Inflammatory macrophage (primary cell): ENCODE measurements at places on chromosomes 16 and 17.

DNA sequence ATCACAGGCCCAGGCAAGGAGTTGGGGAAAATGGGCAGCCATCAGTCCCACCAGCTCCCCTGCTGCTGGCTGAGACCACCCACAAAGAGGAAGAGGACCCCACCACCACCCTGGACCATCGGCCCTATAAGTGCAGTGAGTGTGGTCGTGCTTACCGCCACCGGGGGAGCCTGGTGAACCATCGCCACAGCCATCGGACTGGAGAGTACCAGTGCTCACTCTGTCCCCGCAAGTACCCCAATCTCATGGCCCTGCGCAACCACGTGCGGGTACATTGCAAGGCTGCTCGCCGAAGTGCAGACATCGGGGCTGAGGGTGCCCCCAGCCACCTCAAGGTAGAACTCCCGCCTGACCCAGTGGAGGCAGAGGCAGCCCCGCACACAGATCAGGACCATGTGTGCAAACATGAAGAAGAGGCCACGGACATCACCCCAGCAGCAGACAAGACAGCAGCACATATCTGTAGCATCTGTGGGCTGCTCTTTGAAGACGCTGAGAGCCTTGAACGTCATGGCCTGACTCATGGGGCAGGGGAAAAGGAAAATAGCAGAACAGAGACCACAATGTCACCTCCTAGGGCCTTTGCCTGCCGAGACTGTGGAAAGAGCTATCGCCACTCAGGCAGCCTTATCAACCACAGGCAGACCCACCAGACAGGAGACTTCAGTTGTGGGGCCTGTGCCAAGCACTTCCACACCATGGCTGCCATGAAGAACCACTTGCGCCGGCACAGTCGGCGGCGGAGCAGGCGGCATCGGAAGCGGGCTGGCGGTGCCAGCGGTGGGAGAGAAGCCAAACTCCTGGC lies 3.6 kb downstream of the ZNF646 start:
- no peak for DNase-seq

GRCh38 chr17:5832886-5833285 lies 237.3 kb upstream of the WSCD1 start:
- no peak for DNase-seq

DNA sequence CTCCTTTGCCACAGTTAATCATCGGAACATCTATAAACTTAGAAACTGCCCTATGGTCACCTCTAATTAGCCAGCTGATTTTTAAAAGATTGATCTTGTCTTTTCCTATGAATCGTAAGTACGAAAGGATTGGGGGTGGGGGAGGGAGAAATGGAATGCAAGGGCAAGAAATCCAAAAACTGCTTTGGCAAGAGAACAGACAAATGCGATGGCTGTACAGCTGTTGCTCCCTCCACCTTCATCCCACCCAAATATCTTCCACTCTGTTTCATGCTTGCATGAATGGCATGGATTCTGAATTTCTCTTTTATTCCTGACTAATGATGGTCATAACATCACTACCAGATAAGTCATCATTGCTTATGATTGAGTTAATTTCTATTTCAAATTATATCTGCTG lies 165.7 kb downstream of the STX8 start:
- DNase-seq = no peak

GRCh38 chr17:72031219-72031884 lies 89.5 kb upstream of the SOX9 start:
- no peak for DNase-seq

- DNase-seq = no peak
Measured at GRCh38 chr17:37417852-37418251, 11.2 kb downstream of the TADA2A start.

GRCh38 chr17:59753522-59754467 lies 46.3 kb downstream of the VMP1 start:
- DNase-seq = peak; percentile 93

DNA sequence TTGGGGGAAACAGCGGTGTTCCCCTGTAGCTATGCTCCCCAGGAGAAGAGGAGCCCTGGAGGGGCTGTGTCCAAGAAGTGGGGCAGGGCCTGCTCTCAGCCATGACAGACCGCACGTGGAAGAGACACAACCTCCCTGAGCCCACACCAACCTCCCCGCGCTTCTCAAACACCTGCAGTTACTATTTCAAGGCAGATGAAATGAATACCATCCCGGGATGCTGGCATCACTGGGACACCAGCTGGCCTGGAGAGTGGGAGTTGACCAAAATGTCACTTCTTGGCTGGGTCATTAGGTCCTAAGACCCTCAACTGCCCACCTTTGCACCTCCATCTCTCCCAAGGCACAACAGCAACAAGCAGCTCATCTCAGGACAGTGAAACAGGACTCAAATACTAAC lies 32.0 kb downstream of the SPHK1 start:
- no peak for DNase-seq

GRCh38 chr16:67783353-67783725 lies 23.0 kb downstream of the RANBP10 start:
- DNase-seq = no peak

DNA sequence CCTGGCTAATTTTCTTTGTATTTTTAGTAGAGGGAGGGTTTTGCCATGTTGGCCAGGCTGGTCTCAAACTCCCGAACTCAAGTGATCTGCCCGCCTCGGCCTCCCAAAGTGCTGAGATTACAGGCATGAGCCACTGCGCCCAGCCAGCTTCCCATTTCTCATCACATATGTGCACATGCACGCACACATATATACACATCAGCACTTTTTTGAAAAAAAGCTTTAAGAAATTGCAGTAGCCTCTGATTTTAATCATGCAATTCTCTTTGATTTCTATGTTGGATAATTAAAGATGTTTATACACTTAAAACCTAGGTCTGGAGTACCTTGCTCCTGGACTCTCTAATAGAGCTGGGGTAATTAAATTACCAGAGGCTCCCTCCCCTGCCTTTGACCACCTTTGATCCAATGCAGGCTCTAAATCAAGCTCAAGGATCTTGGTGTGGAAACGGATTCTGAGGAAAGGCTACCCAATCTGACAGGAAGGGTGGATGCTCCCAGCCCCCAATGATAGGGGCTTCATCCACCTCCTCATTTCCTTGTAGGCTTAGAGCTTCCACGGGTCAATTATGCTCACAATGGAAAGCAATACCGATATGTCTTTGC lies 29.7 kb upstream of the GAN start:
- DNase-seq = no peak

DNA sequence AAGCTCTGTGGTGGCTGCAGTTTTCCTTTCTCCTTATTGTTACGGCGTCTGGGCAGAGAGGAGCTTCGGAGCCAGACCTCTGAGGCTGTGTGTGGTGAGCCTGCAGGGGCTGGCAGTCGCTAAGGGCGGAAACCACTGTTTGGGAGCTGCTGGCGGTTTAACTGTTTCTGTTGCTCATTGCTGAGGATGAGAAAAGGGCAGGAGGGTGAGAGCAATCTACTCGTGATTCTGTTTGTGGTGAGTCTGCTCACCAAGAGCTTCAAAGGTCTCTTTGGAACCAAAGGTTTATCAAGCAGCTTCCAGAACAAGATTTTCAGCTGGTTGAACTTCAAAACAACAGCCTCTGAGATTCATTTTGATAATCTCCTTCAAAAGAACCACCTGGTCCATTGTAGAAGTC lies 143.9 kb downstream of the ANKFN1 start:
- no peak for DNase-seq

DNA sequence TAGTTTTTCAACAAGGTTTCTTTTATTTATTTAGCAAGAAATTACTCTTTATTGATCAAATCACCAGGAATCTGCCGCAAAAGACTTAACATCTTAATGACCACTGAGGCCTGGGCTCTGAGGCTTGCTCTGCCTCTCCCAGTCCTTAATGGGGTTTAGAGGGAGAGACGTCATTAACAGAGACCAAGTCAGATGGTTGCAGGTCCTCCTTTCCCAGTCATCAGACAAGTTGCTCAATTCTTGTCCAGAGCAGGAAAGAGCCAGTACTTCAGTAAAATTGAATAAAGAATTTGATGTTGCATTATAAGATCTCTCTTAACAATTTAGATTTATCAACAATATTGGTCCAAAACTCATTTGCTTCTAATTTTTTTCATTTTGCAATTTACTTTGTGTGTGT lies 2.0 kb downstream of the SEPHS2 start:
- peak; percentile 58 for DNase-seq

- DNase-seq = no peak
Measured at GRCh38 chr17:44775838-44776621, 17.2 kb downstream of the ADAM11 start.

GRCh38 chr17:5683241-5683640 lies 98.9 kb upstream of the NLRP1 start:
- DNase-seq = no peak

- no peak for DNase-seq
Measured at GRCh38 chr16:51149721-51150164, 1.3 kb downstream of the SALL1 start.

DNA sequence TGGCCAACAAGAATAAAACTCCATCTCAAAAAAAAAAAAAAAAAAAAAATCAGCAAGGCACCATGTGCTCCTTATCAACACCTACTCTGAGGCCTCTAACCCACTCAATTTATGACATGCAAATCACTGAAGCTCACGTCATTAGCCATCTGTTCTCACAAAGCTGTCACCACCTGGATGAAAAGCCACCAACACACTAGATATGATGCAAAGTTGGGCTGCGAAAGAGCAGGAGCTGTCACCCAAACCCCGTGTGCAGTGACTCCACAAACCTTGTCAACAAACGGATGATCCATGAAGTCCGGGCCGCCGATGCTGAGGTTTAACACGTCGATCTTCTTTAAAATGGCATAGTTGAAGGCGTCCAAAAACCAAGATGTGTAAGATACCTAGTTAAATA lies 25.3 kb downstream of the MBTPS1 start:
- no peak for DNase-seq

- no peak for DNase-seq
Measured at GRCh38 chr17:60534010-60534555, 8.0 kb upstream of the APPBP2 start.

GRCh38 chr17:39979893-39980350 lies 685 bp upstream of the PSMD3 start:
- peak; percentile 12 for DNase-seq

DNA sequence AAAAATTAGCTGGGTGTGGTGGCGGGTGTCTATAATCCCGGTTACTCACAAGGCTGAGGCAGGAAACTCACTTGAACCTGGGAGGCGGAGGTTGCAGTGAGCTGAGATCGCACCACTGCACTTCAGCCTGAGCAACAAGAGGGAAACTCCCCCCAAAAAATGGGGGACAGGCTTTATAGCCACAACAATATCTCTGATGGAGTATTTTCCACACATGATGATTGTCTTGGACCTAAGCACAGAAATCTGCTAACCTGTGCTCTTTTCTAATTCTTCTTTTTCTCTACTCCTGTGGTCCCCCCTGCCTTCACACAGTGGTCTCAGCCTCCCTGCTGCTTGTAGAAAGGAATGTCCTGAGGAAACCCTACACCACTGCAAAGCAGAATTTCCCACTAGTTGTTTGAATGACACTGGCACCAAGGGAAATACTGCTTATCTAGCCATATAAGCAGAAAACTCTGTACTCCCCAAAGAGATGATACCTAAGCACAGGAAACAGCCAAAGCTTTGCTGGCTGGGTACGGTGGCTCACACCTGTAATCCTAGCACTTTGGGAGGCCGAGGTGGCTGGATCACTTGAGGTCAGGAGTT lies 117.6 kb downstream of the USP31 start:
- DNase-seq = no peak

- DNase-seq = peak; percentile 92
Measured at GRCh38 chr17:17935321-17936271, 36.6 kb downstream of the TOM1L2 start.

DNA sequence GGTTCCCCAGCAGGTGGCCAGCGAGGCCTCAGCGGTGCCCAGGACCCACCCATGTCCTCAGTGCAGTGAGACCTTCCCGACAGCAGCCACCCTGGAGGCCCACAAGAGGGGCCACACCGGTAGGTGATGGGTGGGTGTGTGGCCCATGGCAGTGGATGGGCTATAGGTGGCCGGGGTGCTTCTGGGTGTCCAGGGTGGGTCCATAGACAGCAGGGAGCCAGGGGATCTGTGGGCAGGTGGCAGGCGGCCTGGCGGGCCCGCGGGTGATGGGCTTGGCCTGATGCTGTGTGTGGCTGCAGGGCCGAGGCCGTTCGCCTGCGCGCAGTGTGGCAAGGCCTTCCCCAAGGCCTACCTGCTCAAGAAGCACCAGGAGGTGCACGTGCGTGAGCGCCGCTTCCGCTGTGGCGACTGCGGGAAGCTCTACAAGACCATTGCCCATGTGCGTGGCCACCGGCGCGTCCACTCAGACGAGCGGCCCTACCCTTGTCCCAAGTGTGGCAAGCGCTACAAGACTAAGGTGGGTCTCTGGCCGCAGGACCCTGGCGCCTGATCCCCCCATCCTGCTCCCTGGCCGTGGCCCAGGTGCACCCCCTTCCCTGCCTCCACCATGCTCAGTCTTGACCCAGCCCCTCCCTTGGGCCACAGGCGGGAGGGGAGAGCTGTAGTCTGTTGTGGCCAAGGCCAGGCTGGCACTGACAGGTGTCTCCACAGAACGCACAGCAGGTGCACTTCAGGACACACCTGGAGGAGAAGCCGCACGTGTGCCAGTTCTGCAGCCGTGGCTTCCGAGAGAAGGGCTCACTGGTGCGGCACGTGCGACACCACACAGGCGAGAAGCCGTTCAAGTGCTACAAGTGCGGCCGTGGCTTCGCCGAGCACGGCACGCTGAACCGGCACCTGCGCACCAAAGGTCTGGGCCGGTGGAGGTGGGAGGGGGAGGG lies 2.1 kb upstream of the DNASE1L2 start:
- no peak for DNase-seq

DNA sequence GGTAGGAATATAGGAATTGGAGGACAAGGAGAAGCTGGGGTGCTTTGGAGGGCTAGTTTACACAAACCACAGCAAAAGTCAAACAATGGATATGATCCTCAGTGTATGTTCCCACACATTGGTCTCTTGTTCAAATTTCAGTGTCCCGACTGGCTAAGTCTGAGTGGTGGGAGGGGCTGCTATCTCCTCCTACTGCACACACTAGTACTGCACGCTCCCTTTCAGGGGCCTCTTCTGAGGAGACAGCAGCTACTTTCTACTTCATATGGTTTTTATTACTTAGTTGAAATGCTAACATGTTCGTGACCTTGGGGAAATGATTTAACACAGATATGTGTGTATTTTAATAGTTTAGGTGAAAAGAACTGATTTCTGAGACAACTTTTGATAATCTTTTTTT lies 18.8 kb upstream of the KRT10 start:
- DNase-seq = no peak

DNA sequence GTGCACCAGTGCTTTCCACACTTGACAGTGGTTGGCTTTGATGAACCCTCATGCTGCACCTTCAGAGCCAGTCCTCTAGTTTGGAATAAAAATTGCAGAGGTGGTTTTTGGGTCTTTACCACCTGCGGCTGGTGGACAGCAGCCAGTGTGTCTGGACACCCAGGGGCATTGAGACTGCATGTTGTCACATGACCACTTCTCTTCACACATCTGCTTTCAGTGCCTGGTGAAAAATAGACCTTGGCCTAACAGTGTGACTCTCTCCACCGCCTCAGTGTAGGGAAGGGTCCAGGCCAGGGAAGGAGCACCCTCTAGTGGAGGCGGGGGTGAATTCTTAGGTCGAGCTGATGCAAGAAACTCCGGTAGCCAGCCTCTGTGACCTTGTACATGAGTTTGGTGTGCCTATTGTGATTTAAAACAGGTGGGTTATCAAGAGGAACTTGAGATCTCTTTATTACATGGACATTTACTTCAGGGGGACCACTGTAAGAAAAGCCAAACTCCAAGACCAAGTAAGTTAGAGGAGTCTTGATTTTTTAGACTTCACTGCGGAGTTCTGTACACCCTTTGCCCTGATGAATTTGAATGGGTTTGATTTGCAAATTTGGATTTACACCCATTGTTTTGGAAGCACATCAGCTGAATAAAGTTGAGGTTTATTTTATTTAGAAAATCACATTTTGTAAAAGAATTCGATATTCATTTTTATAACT lies 17.9 kb downstream of the GOSR2 start:
- DNase-seq = peak; percentile 69
